ENCODE measurements at places on chromosomes 1 and 21.

GRCh38 chr1:156104065-156104810 lies 10.3 kb upstream of the LMNA start:
- DNase-seq, result peak; percentile 98

DNA sequence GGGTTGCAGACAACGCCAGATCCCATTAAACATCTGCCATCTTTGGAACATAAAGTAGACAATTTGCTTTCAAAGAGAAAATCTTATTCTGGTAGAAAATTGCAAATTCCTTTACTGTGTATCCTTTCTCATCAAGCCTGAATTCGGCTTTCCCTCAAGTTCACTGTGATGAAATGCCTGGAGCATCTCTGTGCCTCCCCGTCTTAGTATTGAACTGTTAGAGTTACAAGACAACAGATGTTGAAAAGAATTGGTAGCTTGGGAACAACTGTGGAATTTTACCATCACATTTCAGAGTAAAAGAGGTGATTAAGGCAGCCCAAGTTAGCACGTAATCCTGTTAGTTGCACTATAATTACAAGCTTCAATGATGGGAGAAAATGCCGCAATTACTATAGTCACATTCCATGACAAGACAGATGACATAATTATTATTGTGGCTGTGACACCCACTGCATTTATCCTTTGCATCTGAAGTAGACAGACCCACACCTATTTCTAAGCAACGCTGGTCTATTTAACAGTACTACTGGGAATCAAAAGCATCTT lies 54.4 kb upstream of the B3GALNT2 start:
- no peak for DNase-seq

- no peak for DNase-seq
These were observed 96.1 kb downstream of the TEX35 start for GRCh38 chr1:178609015-178609414.

DNA sequence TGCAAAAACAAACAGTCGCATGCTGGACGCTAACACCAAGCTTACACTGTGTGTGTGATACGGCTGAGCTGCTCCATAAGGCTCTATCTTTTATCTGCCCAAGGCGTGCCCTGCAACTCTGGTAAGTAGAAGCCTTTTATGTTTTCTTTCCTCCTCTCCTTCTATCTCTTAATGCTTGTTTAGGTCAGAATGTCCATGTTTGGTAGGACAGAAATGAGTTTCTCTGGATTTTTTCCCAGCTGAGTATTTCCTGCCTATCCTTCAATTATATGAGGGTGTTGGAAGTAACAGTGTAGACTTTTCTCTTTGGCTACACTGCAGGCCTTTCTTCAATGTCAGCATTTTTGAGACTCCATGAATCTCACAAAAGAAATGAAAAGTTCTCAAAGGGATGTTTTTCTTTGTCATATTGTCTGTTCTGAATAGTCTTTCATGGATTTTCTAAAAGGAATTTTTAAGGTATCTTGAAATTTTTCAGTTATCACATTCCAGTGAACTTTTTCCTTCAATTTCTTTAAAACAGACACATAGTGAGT lies 124.2 kb downstream of the MACF1 start:
- no peak for DNase-seq

- DNase-seq, result no peak
These were observed 2.5 kb upstream of the SERBP1 start for GRCh38 chr1:67432745-67433144.

DNA sequence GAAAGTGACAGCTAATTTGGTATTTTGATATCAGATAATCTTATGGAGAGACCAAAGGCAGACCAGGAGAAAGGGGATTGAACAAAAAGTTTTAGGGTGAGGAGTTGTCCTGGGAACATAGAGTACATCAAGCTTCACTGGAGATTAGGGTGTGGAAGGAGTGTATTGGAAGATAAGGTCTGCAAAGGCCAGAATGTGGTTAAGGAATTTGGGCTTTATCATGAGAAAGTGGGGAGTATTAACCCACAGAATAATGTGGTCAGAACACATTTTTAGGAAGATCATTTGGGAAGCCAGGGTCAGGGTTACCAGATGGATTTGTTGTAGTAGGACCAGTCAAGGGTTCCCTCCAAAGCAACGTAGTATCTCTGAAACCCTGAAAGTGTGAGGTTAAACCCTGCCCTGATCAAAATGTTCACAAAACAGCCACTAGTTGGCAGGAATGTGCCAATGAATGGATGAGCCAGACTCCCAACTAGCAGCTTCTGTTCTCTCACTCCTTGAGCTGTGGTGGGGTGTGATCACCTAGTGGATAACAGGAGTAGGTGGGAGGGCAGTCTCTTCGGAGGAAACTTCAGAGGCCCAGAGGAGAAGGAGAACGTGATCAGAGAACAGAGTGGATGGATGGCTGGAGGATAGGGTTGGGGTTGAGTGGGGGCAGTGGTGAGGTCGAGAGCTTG lies 35.8 kb downstream of the SLC2A1 start:
- DNase-seq, result no peak

DNA sequence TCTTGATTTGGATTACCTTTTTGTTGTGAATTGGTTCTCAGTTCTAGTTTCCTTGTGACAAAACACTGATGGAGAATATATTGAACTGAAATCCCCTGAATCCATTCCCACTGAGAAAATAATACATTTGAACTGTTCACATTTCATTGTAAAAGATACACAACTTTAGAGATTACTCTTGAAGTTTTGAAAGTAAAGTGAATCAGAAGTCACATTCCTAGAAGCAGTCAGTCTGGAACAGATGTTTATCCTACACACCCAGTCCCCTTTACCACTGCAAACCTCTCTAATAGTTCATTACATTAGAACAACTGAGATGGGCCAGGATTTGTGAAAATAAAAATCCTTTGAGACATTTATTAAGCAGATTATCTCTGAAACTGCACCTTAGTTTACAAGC lies 3.4 kb downstream of the RERE start:
- DNase-seq, result no peak

GRCh38 chr1:172494166-172494565 lies 38.8 kb upstream of the SUCO start:
- no peak for DNase-seq

- DNase-seq, result no peak
These were observed 85.4 kb upstream of the SIM2 start for GRCh38 chr21:36613554-36613953.

GRCh38 chr1:19390166-19390850 lies 78.2 kb downstream of the SLC66A1 start:
- no peak for DNase-seq

DNA sequence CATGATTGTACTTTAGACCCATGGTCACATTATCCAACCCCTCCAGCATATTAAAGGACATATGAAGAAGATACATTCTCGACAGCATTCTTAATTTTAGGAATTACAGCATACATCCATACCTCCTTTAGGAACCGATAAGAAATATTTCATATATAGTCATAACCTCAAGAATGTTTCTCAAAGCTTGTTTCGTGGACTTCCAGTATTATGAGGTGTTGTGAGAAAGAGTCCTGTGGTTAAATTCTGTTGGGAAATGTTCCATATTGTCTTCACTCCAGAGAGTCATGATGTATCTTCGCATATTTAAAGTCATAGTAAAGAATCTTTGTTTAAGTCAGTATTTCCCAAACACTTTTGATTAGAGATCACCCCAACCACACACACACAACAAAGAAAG lies 321.0 kb upstream of the SNX7 start:
- no peak for DNase-seq

DNA sequence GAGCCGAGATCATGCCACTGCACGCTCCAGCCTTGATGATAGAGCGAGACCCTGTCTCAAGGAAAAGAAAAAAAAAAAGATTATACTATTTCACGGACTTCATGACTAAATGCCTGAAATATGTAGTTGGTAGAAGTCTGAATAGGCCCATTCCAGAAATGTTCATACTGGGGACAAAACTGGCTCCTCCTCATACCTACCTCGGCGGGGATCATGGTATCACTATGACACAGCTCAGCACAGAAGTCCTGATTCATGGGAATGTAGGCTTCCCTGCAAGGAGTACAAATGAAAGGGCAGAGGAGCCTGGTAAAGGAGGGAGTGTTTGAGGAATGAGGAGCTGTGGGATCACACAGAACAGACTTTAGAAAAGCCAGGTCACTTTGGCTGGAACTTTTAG lies 5.0 kb downstream of the SPATA46 start:
- DNase-seq, result no peak

GRCh38 chr1:54273092-54273794 lies 73.3 kb downstream of the MRPL37 start:
- peak; percentile 96 for DNase-seq

DNA sequence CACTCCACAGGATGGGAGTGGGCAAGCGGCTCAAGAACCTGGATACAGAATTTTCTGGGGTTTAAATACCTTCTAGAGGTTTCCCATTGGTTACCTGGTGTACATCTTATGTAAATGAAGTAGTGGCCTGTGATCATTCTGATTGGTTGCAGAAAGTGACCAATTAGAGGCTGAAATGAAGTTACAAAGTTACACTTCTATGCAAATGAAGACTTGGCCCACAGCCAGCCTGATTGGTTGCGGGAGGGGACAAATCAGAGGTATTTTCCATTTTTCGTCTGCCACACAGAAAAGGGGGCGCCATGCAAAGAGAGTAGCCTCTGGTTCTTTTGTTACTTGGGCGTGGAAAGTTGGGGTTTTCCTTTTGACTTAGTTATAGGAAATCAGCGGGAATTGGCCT lies 8.9 kb downstream of the KCNAB2 start:
- DNase-seq, result no peak

DNA sequence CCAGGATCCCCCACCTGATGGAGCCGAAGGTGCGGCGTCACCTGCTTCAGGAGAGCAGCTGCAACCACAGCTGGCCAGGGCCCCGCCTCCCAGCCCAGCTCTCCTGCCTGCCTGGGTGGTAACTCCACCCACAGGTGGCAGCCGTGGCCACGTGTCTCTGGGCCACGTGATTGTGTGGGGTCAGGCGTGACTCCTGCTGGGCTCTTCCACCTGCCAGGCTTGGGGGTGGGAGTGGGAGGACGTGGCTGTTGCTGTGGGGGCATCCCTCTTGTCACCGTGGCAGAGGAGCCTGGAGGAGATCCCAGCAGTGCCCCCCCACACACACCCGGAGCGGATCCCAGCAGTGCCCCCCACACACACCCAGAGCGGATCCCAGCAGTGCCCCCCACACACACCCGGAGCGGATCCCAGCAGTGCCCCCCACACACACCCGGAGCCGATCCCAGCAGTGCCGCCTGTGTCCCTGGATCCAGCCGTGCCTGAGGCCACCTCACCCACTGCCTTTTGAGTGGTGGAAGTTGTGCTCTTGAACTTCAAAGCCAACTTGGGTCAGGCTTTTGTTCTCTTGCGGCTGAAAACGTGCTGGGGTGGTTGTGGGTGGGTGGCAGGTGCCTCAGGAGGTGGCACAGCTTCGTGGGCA lies 32.2 kb downstream of the POFUT2 start:
- no peak for DNase-seq

- DNase-seq, result no peak
These were observed 32.5 kb downstream of the SASS6 start for GRCh38 chr1:100100202-100100601.

DNA sequence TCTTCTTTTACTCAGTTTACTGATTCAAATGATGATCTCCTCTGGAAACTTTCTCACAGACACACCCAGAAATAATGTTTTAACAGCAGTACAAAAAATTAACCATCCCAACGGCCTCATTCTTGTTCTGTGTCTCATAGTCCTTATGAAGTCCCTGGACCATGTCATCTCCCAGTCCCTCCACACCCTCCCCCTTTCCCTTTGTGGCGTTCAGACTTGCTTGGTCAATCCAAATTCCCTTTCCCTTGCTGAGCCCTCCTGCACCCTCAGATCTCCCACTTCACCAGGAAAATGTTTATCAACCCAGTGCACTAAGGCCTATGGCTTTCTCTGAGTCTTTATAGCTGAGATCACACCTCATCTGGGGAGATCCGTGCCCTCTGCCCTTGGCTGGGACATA lies 85.9 kb downstream of the CENPF start:
- no peak for DNase-seq

DNA sequence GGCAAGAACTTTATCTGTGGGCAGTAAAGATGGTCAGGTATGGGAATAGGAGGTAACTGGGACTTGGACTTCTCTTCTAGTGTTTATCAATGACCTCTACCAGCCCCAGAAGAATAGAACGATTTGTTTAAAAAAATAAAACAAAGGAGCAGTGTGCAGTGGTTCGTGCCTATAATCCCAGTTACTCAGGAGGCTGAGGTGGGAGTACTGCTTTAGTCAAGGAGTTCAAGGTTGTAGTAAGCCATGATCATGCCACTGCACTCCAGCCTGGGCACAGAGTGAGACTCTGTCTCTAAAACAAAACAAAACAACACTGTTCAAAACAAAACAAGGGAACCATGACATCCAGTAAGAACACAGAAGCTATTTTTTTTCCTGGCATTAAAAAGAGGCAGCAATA lies 4.3 kb downstream of the RNF19B start:
- DNase-seq, result no peak

DNA sequence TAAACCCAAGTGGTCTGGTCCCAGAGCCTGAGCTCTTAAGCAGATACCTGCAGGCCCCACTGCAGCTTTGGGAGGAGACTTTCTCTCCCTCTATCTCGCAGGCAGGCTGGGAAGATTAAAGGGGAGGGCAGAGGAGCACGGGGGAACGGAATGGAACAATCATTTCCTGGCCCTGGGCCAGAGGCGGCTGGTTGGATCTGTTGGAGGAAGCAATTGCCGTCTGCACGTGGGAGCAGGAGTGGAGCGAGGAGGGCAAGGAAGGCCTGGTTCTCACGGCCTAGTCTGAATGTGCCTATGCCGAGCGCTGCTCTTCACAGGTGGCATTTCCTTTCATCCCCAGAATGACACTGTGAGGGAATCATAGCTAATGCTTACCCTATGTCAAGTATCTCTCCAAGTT lies 23.7 kb downstream of the NKAIN1 start:
- DNase-seq, result peak; percentile 54

DNA sequence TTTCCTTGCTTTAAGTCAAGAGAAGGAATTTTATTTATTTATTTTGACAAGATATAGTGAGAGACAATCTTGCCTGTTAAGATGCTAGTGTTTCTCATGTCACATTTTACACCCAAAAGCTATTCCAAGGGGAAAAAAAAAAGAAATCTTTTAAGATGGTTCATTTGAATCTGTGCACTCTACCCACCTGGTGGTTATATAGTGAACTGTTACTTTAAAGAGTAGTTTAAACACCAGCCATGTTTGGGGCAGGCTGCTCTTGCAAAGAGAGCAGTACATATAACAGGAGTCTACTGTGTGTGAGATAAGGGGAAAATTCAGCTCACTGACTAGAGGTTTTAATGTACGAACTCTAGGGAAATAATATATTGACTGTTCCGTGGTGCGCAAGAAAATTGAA lies 3.3 kb upstream of the ELAVL4 start:
- DNase-seq, result no peak

GRCh38 chr1:88398338-88398737 lies 285.7 kb upstream of the PKN2 start:
- DNase-seq, result no peak

- DNase-seq, result no peak
These were observed 88.0 kb upstream of the LRRC7 start for GRCh38 chr1:69479734-69480133.

- DNase-seq, result no peak
These were observed 565.0 kb downstream of the KCNT2 start for GRCh38 chr1:196043268-196043667.

DNA sequence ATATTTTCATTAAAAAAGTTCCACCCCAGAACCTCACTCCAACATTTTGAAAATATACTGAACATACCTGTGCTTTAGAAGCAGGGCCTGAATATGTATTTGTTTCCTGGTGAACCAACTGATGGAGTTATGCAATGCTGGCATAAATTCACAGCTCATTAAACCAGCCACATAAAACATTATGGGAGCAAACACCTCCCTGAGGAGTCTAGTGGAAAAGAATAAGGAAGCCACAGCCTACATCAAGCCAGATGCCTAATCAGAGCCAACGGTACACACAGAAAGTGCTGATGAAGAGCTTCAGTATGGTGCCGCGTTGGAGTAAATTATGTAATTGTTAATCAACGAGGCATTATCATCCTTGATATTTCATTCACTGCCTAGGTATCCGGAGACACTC lies 199.5 kb downstream of the AJAP1 start:
- DNase-seq, result no peak

Data from stomach (tissue), 19 donors.